HCT116 (cell line): ENCODE measurements at places on chromosomes 7 and 10. TPM values are rescaled to one million over a fixed set of nuclear protein-coding genes. Genes with fewer than 3 reads are reported as not detected.

ZNF22 gene
- total RNA-seq, result 13.5 TPM

SFTPD gene
- total RNA-seq, result 0.66 TPM

ADAM22 gene
- total RNA-seq, result 10.0 TPM

CALML3 gene
- total RNA-seq, result not detected

ITGB8 gene
- total RNA-seq, result 2.4 TPM

ARHGAP12 gene
- total RNA-seq, result 80.3 TPM

CAMK1D gene
- total RNA-seq, result 9.6 TPM

STEAP1B gene
- 0.27 TPM for total RNA-seq

MYH16 gene
- total RNA-seq, result 0.57 TPM

PVRIG gene
- total RNA-seq, result 0.30 TPM

NUP42 gene
- 36.5 TPM for total RNA-seq

UNCX gene
- not detected for total RNA-seq

HOXA2 gene
- total RNA-seq, result 0.57 TPM

DNAJC12 gene
- total RNA-seq, result 4.3 TPM

LRRTM3 gene
- not detected for total RNA-seq

IGFBP3 gene
- total RNA-seq, result 4.1 TPM

CTAGE6 gene
- total RNA-seq, result not detected

TMEM176B gene
- 0.42 TPM for total RNA-seq

CYP3A4 gene
- 0.25 TPM for total RNA-seq

EPHB4 gene
- 61.1 TPM for total RNA-seq

SPDYE5 gene
- total RNA-seq, result not detected

LGI1 gene
- total RNA-seq, result not detected

GIMAP5 gene
- total RNA-seq, result 0.57 TPM

KDM7A gene
- 11.6 TPM for total RNA-seq

IL6 gene
- not detected for total RNA-seq

INSYN2A gene
- not detected for total RNA-seq

PPP1R17 gene
- not detected for total RNA-seq

CHRM2 gene
- total RNA-seq, result not detected

TSPAN12 gene
- total RNA-seq, result 7.4 TPM

PDK4 gene
- 2.1 TPM for total RNA-seq

CYP3A7 gene
- total RNA-seq, result not detected

PTN gene
- total RNA-seq, result not detected

MET gene
- total RNA-seq, result 200 TPM

ITPRID1 gene
- total RNA-seq, result not detected

SLC16A9 gene
- 5.9 TPM for total RNA-seq

COL28A1 gene
- total RNA-seq, result 0.12 TPM

TAS2R3 gene
- 1.4 TPM for total RNA-seq

NRG3 gene
- not detected for total RNA-seq

LOXL4 gene
- 1.3 TPM for total RNA-seq

SLC29A4 gene
- 24.5 TPM for total RNA-seq
